ENCODE measurements at places on chromosomes 11 and 22. TPM values are rescaled to one million over a fixed set of nuclear protein-coding genes. Genes with fewer than 3 reads are reported as not detected.

GRCh38 chr22:32080904-32081303 lies 37.8 kb downstream of the SLC5A1 start:
- H3K27ac ChIP-seq = no peak overlapping the region
- no peak overlapping the region for H3K4me3 ChIP-seq
- H3K36me3 ChIP-seq = no peaks in the 10 kb centered on the region
- H3K27me3 ChIP-seq = peaks cover 2% of the 10 kb centered on the region

GRCh38 chr11:94851864-94852636 lies 83.9 kb downstream of the AMOTL1 start:
- no peak overlapping the region for H3K27ac ChIP-seq
- no peak overlapping the region for H3K4me3 ChIP-seq
- DNase-seq = no peak
- no peaks in the 10 kb centered on the region for H3K27me3 ChIP-seq
- no peaks in the 10 kb centered on the region for H3K36me3 ChIP-seq

GRCh38 chr11:114152162-114152561 lies 92.7 kb downstream of the ZBTB16 start:
- no peak overlapping the region for H3K27ac ChIP-seq
- no peaks in the 10 kb centered on the region for H3K36me3 ChIP-seq
- H3K4me1 ChIP-seq = peaks cover 22% of the 10 kb centered on the region
- no peaks in the 10 kb centered on the region for H3K27me3 ChIP-seq

- DNase-seq = no peak
- no peak overlapping the region for H3K27ac ChIP-seq
- H3K36me3 ChIP-seq = peaks cover 5% of the 10 kb centered on the region
- no peak overlapping the region for H3K4me3 ChIP-seq
- no peaks in the 10 kb centered on the region for H3K27me3 ChIP-seq
These were observed 169.6 kb downstream of the ETS1 start for GRCh38 chr11:128417607-128418324.

- H3K4me1 ChIP-seq = no peaks in the 10 kb centered on the region
- no peak overlapping the region for H3K4me3 ChIP-seq
- no peaks in the 10 kb centered on the region for H3K36me3 ChIP-seq
- H3K27ac ChIP-seq = no peak overlapping the region
These were observed 3.1 kb upstream of the MMP8 start for GRCh38 chr11:102727890-102728289.

DNA sequence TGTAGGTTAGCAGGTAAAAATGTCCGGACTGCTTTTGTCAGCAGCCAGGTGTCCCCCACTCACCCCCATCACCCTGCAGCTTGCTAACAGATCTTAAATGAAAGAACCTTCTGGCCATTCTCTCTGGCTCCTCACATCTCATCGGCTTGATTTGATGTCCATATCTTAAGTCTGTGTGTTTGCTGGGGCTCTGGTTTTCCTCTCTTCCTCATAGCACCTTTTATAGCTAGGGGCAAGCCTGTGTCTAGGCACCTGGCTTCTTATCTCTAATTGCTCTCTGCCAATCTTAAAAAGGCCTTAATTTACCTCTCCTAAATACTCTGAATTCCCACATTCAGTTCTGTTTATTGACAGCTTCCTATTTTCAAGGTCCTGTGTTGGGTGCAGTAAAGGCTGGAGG lies 72.0 kb downstream of the ARHGAP42 start:
- no peak overlapping the region for H3K27ac ChIP-seq
- no peaks in the 10 kb centered on the region for H3K27me3 ChIP-seq
- H3K36me3 ChIP-seq = no peaks in the 10 kb centered on the region
- no peaks in the 10 kb centered on the region for H3K4me1 ChIP-seq
- no peak overlapping the region for H3K4me3 ChIP-seq
- DNase-seq = no peak

DNA sequence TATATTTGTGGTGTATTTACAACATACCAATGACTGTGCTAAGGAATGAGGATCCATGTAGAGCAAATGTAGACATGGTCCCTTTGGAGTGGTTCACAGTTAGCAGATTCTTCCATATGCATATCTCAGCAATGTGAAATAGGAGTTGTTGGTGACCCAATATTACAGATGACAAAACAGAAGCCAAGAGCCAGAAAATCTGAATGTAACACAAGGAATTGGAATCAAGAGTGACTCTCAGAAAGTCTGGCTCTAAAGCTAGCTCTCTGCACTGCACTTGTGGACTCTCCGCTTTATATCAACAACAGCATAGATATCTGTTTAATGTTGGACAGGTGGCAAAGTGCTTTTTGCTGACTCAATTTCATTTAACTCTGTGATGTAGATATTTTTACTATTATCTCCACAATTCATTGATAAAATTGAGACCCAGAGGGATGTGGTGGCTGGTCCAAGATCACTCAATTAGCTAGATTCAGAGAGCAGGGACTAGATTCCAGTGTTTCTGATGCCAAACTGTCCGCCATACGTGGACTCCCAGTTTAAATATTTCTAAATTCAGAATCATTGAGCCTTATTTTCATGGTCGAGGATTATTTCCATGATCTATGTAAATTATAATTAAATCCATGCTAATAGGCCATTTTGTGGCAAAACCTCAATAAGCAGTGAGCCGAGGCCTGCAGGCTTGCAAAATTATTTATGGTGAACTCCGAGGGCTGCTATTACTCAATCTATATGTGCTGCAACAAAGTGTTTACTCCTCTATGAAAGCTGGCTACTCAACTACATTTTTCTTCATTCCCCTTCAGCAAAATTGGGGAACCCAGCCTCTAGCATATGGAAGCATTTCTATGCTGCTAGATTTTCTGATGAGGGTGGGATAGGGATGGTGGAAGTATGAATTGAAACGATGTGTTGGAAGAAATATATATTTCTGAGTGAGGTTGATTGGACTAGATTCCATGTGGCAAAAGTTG lies 21.1 kb upstream of the TENM4 start:
- H3K27me3 ChIP-seq = peaks cover 3% of the 10 kb centered on the region
- no peak for DNase-seq
- no peaks in the 10 kb centered on the region for H3K4me1 ChIP-seq

- no peak for DNase-seq
- H3K4me3 ChIP-seq = no peak overlapping the region
- no peaks in the 10 kb centered on the region for H3K4me1 ChIP-seq
- H3K27ac ChIP-seq = no peak overlapping the region
- H3K36me3 ChIP-seq = no peaks in the 10 kb centered on the region
These were observed 30.1 kb upstream of the CSNK1E start for GRCh38 chr22:38347181-38347943.

GRCh38 chr11:123755813-123756212 lies 1.5 kb upstream of the OR6X1 start:
- H3K27me3 ChIP-seq = peaks cover 13% of the 10 kb centered on the region
- no peak overlapping the region for H3K27ac ChIP-seq
- H3K4me3 ChIP-seq = no peak overlapping the region
- no peaks in the 10 kb centered on the region for H3K36me3 ChIP-seq

DNA sequence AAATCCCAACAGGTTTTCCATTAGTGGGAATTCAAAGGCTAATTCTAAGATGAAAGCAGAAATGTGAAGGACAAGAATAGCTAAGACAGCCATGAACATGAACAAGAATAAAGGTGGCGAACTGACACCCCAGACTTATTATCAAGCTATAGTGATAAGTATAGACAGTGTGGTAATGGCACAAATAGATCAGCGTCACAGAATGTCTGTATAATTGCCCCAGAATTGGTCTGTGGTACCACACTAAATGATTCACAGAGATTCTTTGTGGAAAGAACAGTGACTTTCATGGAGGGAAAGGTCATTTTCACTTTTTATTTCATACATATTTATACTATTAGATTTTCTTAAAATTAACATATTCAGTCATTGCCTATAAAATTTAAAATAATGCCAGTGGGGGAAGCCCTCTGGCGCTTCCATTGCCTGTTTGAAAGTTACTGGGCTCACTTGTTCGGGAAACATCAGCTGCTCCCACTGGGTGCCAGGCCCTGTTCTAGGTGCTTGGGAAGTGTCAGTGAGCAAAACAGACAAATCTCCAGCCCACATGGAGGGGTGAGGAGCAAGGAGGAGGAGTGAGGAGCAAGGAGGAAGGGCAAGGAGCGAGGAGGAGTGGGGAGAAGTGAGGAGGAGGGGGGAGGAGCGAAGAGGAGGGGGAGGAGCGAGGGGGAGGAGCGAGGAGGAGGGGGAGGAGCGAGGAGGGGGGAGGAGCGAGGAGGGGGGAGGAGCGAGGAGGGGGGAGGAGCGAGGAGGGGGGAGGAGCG lies 11.3 kb upstream of the NLRP6 start:
- H3K27ac ChIP-seq = peak overlapping the region; percentile 97
- peak overlapping the region; percentile 81 for H3K4me3 ChIP-seq
- peak; percentile 32 for DNase-seq
- no peaks in the 10 kb centered on the region for H3K27me3 ChIP-seq
- H3K36me3 ChIP-seq = peaks cover 1% of the 10 kb centered on the region
- peaks cover 34% of the 10 kb centered on the region for H3K4me1 ChIP-seq

DNA sequence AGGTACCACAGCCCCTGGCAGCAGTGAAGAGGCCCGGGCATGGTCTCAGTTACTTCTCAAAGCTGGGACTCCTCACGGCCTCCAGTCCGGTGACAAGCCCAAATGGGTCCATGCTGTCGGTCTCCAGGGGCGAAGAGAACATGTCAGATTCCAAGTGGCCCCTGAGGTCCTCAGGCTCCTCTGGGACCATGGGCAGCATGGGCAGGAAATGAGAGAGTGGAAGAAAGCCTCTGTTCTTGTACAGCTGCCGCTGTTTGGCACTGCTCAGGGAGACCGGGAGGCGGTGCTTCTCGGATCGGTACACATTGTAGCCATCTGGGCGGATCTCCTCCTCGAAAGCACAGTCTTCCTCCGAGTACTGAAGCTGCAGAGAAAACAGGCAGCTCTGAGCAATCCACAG lies 4.6 kb downstream of the FGF19 start:
- H3K4me1 ChIP-seq = no peaks in the 10 kb centered on the region
- no peaks in the 10 kb centered on the region for H3K36me3 ChIP-seq
- no peak for DNase-seq
- no peak overlapping the region for H3K4me3 ChIP-seq
- H3K27me3 ChIP-seq = peaks cover 64% of the 10 kb centered on the region

DNA sequence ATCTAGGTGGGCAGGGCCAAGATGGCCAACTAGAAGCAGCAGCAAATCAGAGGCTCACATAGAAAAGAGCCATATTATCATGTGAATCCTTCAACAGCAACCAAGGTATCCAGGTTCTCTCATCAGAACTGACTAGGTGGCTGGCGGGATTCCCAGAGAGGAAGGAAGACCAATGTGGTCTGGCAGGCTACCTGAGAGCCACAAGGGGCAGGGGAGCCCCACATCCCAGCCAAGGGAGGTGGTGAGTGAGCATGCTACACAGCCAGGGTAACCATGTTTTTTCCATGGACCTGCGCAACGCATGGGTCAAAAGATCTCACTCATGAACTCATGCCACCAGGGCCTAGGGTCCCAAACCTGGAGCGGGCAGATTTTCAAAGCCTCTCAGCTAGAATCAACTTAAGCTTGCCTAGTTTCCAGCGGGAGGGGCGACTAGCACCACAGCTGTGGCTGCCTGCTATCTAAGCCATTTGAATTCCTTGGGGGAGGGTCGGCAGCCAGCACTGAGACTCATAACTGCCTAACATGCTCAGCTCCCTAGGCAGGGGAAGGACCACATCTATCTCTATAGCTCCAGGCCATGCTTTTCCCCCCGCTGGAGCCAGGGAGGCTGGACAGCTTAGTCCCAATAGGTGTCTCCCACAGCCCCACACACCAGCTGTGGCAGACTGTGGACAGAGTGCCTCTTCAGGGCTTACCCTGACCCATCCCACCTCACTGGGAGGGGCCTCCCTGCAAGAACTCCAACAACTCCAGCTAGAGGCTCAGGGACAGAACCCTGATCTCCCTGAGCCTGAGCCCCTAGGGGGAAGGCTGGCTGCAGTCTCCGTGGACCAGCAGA lies 28.7 kb upstream of the CASP12 start:
- no peaks in the 10 kb centered on the region for H3K4me1 ChIP-seq
- DNase-seq = no peak
- no peak overlapping the region for H3K4me3 ChIP-seq
- no peak overlapping the region for H3K27ac ChIP-seq
- H3K27me3 ChIP-seq = no peaks in the 10 kb centered on the region
- peaks cover 32% of the 10 kb centered on the region for H3K36me3 ChIP-seq

DNA sequence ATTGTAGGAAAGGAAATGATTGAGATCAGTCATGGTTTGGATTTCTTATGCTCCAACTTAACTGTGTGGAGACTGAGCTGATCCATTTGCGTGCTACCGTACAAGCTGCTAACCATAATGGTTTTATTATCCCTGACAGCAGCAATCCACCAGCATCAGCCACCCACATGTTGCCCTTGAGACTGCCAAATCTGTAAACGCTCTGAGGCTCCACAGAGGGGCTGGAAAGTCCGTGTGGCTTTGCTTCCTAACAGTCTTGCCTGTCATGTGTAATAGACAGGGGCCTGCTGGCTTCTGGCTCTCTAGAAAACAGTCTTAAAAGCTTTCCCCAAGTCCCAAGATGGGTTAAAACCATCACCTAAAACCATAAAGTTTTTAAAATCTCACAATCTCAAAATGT lies 30.1 kb downstream of the ATG16L2 start:
- H3K4me1 ChIP-seq = peaks cover 2% of the 10 kb centered on the region
- no peak overlapping the region for H3K4me3 ChIP-seq
- no peak overlapping the region for H3K27ac ChIP-seq
- no peaks in the 10 kb centered on the region for H3K27me3 ChIP-seq
- no peak for DNase-seq
- H3K36me3 ChIP-seq = no peaks in the 10 kb centered on the region

DNA sequence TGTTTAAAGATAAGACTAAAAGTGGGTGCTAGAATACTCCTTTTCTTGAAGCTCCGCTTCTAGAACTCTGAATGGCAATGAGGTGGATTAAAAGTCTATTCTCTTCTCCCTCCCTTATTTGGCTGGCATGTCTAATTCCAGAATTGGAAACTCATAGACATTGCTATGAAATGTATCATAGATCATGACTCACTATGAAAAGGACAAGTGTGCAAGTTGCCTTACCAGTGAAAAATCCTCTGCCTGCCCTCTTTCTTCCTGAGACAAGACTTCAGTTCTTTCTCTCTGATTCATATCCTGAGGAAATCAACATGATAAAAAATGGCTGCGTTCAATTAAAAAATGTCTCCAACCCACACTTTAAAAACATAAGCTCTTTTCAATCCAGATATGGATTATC lies 73.2 kb upstream of the BLID start:
- peaks cover 7% of the 10 kb centered on the region for H3K27me3 ChIP-seq
- no peak for DNase-seq
- no peak overlapping the region for H3K27ac ChIP-seq

- H3K27me3 ChIP-seq = peaks cover 17% of the 10 kb centered on the region
- peak; percentile 45 for DNase-seq
- H3K27ac ChIP-seq = no peak overlapping the region
These were observed 2.7 kb upstream of the RHOD start for GRCh38 chr11:67053896-67054329.

GRCh38 chr11:2137202-2138067 lies 1.8 kb downstream of the IGF2 start:
- no peaks in the 10 kb centered on the region for H3K36me3 ChIP-seq
- H3K27ac ChIP-seq = no peak overlapping the region
- no peak for DNase-seq
- peaks cover 14% of the 10 kb centered on the region for H3K4me1 ChIP-seq

The GRK3 gene
- total RNA-seq = 27.6 TPM

The KRTAP5-7 gene
- not detected for total RNA-seq

The SCUBE2 gene
- total RNA-seq = not detected

The OR5P2 gene
- total RNA-seq = not detected

The IFITM10 gene
- total RNA-seq = not detected

The NEAT1 gene
- 155 TPM for total RNA-seq

The PRODH gene
- not detected for total RNA-seq

The CHRDL2 gene
- total RNA-seq = not detected
